Left kidney (tissue), 8 donors: ENCODE measurements at places on chromosomes 5 and 9. TPM values are rescaled to one million over a fixed set of nuclear protein-coding genes. Genes with fewer than 3 reads are reported as not detected.
A peak's percentile ranks its signal among the peaks of the same experiment; 100 is the strongest.

- DNase-seq = peak; percentile 50
Observed at GRCh38 chr5:142611154-142611553, 74.7 kb downstream of the FGF1 start.

DNA sequence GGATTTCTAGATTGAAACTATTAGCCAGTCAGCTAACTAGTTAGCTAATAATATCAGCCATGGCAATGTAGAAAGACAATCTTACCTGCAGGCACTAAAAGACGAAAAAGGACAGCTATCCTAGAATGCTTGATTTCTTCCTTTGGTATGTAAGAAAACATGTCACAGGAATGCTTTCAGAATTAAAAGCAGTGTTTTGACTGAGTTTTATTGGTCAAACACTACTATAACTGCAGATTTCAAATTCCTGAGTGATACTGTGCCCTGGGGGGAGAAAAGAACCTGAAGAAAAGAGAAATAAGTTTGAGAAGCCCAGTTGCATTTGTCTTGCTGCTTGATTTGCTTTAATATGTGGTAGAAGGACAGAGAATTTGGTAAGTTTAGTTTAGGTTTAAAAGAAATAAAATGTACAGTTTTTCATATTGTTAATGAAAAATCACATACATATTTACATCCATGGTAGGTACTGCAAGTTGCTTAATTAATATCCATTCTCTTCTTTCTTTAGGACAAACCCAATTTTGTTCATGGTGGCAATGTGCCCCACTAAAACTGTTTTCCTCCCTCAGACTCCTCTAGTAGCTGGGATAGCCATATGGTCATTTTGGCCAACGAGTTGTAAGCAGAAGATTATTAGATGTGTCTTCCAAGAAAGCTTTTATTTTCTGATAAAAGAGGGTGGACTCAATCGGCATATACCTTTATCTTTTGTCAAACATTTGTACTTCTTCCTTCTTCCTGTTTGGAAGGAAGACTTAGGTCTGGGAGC, 4.3 kb upstream of the FAM169A start:
- no peak for DNase-seq

DNA sequence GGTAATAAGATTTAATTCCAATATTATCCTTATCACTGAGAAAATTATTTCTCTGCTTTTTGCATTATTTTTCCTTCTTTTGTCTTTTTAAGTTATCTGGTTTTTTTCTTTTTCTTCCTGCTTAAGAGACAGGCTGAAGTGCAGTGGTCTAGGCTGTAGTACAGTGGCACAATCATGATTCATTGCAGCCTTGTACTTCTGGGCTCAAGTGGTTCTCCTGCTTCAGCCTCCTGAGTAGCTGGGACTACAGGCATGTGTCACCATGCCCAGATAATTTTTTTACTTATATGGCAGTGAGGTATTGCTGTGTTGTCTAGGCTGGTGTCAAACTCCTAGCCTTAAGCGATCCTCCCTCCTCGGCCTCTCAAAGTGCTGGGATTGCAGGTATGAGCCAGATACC, 93.9 kb downstream of the SLC44A1 start:
- DNase-seq = no peak

DNA sequence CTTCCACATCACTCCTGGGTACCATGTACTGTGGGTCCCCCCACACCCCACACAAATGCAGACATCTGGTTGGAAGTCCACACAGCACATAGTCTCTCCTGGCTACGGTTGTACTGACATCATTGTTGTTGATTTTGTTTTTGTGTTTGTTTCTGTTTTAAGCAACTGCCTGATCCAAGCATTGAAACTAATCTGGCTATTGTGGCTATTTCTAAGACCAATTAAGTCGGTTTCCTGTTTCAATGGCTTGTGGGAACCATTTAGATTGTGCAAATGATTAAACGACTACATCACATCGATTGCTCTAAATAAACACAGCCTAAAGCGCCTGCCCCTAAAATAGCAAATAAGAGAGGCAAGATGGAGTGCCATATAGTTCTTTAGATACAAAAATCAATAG, 226.8 kb upstream of the IRX4 start:
- DNase-seq = no peak

- no peak for DNase-seq
Observed at GRCh38 chr5:30368064-30368463, 825.4 kb upstream of the CDH6 start.

DNA sequence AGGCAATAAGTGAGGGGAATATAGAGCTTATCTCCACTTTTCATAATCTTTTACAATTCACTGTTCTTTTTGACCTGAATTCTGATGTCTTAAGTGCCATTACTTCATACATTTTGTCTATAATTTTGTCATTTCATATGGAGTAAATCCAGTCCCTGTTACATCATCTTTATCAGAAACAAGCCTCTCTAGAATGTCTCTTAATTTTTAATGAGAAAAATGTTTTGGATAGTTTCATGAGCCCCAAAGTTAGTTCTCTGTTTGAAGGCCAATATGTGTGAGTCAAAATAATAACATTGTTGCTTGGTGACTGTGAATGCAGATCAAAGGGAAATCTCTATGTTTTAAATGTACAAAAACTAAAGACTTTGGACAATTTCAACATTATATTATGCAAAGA, 329.6 kb upstream of the ARRDC3 start:
- DNase-seq = no peak

GRCh38 chr9:86766912-86767311, 180.4 kb downstream of the GAS1 start:
- no peak for DNase-seq

DNA sequence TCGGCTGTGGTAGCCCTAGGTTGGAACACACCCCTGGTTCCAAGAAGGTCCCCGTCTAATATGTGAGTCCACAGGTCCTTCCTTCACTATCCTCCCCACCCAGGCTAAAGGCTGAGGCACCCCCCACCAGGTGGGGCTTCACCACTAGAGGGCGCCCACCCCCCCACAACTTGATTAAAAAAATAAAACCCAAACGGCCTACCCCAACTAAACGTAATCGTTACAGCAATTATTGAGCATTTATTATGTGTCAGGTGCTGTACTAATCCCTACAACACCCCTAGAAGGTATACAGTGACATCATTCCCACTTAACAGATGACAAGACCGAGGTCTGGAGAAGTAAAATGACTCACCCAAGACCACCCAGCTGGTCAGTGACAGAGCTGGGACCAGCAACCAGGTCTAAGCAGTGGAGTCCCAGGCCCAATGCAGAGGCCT, 65.0 kb downstream of the FGF18 start:
- no peak for DNase-seq

DNA sequence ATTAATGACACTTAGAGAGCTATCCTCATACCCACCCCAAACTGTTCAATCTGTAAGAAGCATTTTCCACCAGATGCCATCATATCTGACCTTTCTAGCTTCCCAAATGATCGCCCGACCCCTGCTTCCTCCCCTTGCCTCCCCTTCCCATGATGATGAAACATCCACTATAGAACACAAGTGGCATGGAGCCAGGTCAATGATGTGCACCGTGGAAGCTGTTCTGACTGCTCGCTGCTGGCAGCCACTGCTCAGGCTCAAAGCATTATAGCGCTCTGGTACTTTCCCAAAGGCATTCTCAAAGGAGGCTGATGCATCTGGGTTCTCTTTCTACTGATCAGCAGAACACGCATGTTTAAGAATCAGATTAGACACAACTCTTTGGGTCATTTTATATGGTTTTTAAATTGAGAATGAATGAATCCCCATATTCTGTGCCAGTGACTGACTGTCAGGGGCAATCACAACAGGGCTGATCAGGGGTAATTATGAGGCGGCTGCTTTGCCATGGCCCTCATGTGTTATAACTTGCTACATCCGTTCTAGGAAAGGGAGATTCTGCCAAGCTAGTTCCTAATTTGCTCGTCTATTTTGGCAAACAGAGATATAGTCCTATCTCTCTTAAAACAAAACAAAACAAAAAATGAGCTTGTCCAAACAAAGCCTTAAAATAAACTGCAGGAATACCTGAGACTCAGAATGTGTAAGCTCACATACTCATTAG, 343.7 kb downstream of the ENC1 start:
- DNase-seq = no peak

DNA sequence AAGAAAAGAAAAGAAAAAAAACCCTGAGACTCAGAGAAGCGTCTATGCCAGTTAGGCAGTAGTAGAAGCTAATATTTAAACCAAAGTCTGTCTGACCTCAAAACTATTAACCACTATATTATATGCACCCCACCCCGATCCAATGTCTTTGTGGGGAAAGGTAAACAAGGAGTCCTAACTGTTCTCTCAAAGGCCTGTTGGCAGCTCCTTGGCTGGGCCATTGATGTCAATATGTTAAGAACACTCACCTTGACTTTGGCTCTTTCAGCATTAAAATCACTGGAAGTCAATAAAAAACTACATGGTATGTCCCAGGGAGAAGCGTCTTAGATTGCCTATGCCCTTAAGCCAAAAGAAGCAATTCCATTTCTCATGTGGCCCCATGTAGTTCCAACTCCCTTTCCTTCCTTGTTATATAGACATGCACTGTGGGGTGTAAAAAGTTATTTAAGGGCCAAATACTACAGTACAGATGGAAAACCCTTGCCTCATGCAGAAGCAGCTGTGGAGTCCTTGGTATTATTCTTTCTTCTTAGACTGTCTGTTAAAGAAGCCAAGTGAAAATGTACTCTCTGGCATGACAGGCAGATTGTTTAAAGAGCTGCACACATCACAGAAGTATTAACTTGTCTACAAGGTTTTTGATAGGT, 308.6 kb upstream of the RPS23 start:
- no peak for DNase-seq

DNA sequence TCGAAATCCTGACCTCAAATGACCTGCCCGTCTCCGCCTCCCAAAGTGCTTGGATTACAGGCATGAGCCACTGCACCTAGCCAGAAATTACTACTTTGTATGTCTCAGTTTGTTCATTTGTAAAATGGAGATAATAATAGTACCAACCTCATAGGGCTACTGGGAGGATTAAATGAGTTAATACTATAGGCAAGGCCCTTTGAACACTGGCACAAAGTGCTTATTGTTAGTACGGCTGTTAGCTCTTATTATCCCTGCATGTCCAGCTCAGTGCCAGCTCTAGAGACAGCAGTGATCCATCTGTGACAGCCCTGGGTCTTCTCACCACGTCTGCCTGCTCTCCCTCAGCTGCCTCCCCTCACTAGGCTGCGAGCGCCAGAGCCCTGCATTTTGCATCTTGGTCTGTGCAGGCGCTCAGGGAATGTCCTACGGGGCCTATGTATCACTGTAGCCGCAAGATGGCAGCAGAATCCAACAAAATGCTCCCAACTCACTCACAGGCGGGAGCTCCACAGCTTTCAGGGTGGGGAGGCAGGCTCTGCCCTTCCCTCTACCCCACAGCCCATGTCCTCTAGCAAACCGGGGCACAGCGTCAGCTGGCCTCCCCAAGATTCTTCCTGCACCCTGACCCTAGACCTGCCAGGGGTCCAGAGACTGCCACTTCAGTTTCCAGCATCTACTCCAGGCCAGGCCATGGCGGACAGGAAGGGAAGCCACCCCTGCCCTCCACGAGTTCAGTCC, 17.7 kb upstream of the AKNA start:
- DNase-seq = peak; percentile 82

- DNase-seq = peak; percentile 52
Observed at GRCh38 chr5:168877132-168877892, 298.1 kb upstream of the PANK3 start.

DNA sequence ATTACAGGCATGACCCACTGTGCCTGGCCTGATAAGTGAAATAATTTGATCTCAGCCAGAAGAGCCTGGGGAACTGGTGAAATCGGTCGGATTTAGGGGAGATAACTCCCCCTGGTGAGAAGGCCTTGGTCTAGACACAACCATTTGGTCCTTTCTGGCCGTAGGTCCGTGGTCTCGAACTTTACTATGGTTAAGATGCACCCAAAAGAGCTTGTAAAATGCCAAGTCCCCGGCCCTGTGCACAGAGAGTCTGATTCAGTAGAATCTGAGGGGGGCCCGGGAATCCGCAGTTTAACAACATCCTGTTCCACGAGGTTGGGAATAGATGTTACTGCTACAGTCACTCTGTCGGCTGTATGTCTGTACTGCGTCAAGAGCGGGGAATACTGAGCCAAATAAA, 140.7 kb downstream of the C9orf50 start:
- no peak for DNase-seq

DNA sequence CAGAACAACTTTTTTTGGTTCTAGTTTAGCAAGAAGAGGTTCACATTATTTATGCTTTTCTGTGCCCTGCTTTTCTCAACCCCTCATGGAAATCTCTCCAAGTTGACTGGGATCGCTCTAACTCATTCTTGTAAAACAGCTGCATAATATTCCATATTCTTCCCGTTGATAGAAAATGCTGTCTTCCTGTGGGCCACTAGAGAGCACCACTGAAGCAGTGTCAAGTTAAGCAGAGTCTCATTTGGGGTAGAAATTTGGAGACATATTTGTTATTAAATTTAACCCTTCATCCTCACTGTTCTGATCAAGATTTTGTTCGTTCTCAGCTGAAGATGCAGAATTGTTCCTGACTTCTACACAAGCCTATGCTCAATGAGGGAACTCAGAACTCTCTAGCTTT, 140.1 kb downstream of the CEMIP2 start:
- no peak for DNase-seq

DNA sequence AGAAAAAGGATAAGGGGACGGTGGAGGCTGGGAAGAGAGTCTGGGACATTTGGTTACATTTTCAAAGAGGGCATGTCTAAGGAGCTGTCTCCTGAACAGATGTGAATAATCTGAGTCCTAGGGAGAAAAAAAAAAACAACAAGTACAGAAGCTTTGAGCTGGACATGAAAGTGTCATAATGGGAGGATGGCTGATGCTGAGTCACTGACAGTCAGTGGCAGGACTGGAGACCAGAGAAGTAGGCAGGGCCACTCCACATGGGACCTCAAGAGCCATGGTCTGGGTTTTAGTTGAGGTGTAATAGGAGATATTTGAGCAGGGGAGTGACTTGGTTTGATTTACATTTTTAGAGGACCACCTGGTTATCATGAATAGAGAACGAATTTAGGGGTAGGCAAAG, 70.6 kb downstream of the DPYSL3 start:
- DNase-seq = no peak

- DNase-seq = no peak
Observed at GRCh38 chr5:178155065-178155464, 1.4 kb upstream of the NHP2 start.

GRCh38 chr5:113215401-113216060, 219.3 kb downstream of the TSSK1B start:
- no peak for DNase-seq

- no peak for DNase-seq
Observed at GRCh38 chr9:97858393-97858713, 5.3 kb downstream of the FOXE1 start.

- peak; percentile 68 for DNase-seq
Observed at GRCh38 chr5:57176350-57176857, 2.5 kb downstream of the GPBP1 start.

DNA sequence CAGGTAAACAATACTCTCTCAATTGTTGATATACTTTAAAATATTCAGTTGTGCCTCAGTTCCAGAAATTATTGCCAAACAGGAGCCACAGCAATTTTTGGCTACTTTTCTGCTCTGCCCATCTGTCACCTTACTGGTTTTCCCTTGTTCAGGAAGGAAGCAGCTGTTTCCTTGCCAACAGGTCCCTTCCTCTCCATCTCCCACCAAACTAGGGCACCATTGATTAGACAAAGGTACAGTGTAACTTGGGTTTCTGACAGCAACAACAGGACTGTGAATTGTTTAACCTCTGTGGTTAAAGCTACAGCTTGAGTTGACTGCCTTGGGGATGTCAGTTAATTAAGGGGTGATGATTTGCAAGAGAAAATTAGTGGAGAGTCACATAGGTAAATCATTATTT, 76.9 kb downstream of the PIP5K1B start:
- no peak for DNase-seq

The RELL2 gene
- 1.1 TPM for polyA plus RNA-seq

The EIF4E1B gene
- polyA plus RNA-seq = not detected

The IL7R gene
- polyA plus RNA-seq = 0.45 TPM

The PCDHB9 gene
- polyA plus RNA-seq = 4.3 TPM

The AP3B1 gene
- 76.2 TPM for polyA plus RNA-seq

The IFNE gene
- 0.15 TPM for polyA plus RNA-seq

The ACTBL2 gene
- polyA plus RNA-seq = not detected

The PCDHA9 gene
- polyA plus RNA-seq = 0.03 TPM
